Stimulated activated CD4-positive, alpha-beta T cell treated with anti-CD3 and anti-CD28 coated beads, Interleukin-1b, Interleukin-23, amount 100 ng/mL, for 48 hours (primary cell): ENCODE measurements at places on chromosomes 1 and 21.

DNA sequence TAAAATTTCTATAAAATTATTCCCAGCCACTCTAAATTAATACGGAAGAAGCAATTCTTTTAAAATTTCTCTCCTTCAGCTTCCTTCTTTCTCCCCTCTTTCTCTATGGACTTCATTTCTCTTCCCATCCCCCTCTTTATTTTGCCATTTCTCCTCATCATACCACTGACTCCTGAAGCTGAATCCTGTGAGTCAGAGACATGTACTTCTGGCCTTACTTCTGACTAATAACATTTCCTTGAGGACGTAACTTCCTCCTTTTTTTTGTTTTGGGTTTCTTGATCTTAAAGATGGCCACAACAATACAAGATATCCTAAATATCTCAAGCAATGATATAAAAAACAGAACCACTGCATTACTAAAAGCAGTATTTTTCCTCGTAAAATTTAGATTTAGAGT lies 63.6 kb upstream of the DENND1B start:
- no peak for DNase-seq

DNA sequence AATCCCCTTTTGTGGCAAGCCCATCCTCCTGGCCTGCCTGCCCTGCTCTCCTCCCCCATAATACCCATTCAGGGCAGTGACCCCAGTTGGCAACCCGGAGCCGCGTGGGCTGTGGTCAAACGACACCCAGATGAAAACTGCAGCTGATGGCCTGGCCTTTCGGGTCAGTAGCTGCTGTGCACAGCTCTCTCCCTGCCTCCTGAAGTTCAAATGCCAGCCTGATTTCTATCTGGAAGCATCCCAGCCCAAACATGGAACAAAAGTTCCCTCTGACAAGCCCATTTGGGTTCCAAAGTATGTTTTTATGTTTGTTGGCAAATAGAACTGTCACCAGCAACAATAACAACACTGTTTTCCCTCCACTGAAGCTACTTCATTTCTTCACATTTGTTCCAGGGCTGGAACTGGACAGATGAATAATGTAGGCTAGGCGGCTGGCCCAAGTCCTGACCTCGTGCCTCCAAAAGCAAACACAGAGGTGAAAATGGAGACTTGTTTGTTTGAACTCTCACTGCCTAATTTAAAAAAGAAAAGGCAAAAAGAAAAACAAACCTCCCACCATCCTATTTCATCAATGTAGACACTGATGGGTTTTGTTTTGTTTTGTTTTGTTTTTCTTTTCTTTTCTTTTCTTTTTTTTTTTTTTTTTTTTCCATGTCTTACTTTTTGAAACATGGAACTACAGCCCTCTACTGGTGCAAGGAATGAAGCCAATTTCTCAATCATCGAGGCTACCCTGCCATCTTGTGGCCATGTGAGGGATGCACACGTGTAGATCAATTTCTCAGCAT lies 179.0 kb downstream of the ADSS2 start:
- DNase-seq = peak; percentile 63

- DNase-seq = no peak
These were observed 491 bp downstream of the PER3 start for GRCh38 chr1:7784492-7785071.

GRCh38 chr1:209395169-209395568 lies 188.3 kb upstream of the CAMK1G start:
- no peak for DNase-seq

DNA sequence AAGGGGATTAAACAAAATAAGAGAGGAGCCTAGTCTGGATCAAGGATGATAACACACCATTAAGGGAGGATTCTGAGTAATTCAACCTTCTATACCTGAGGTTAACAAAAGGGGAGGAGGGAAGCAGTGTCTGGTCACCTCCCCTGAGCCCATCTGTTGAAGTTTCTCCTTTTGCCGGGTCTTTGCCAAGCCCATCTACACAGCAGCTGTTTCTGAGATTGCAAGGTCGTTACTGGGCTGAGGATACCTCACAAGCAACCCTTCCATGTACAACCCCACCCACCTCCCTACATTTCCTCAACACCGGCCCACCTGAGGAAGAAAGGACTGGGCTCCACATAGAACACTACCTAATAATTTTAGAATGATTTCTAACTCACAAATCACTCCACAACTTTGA lies 26.3 kb downstream of the LRRC52 start:
- no peak for DNase-seq
